Heart right ventricle (tissue), 16 donors: ENCODE measurements at places on chromosomes 1 and 21. TPM values are rescaled to one million over a fixed set of nuclear protein-coding genes. Genes with fewer than 3 reads are reported as not detected.

Gene KCNA2
- 0.47 TPM for total RNA-seq

Gene SLC6A9
- total RNA-seq, result 0.32 TPM

Gene SPATA17
- 0.61 TPM for total RNA-seq

Gene ANKRD35
- total RNA-seq, result 0.28 TPM

Gene CLDN17
- total RNA-seq, result not detected

DNA sequence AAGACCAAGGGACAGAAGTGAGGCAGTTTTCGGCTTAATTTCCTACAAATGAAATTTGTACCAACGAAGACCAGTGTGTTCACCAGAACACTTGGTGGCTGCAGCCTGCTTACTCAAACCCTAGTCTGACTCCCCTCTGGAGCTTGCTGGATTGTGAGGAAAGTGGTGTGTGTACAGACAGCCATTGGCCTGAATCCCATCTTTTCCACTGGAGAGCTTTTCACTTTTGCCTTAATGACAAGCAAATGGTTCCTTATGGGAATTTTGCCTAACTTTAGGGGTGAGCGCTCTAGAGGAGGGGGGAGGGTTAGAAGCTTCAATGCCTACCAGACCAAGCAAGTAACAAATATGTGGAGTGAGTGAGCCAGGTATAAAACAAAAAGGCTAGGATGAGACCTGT, 17.3 kb downstream of the METTL13 start:
- DNase-seq, result no peak

GRCh38 chr21:14356746-14357145, 26.2 kb downstream of the HSPA13 start:
- no peak for DNase-seq

DNA sequence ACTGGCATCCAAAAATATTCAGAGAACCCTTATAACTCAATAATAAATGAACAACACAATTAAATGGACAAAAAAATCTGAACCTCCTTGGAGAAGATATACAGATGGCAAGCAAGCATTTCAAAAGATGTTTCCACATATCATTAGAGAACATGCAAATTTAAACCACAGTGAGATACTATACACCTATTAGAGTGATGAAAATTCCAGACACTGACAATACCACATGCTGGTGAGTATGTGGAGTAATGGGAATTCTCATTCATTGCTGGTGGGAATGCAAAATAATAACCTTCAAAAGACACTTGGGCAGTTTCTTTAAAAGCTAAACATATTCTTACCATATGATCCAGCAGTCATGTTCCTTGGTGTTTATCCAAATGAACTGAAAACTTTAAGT, 46.1 kb downstream of the HS2ST1 start:
- DNase-seq, result no peak

DNA sequence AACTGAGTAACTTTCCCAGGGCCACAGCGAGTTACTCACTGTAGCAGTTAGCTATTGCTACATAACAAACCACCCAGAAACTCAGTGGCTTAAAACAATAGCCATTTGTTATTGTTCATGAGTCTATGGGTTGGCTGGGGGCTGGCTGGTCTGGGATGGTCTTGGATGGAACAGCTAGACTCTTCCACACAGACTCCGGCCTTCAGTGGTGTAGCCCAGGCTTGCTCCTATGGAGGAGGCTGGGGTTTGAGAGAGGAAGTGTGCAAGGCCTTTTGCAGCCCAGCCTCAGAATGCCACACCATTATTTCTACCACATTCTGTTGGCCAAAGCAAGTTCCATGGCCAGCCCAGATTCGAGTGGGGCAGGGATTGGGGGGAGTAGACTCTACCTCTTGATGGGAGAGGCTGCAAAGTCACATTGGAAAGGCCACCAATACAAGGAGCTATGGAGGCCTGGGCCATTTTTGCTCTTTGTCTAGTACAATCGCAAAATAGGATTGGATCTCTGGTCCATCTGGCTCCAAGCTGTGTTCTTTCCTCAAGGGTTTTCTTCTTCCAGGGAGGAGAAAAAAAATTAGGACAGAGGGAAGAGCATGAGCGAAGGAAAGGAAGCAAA, 37.5 kb upstream of the TTC22 start:
- DNase-seq, result no peak

- no peak for DNase-seq
These were observed 14.7 kb downstream of the GREM2 start for GRCh38 chr1:240597153-240597745.

DNA sequence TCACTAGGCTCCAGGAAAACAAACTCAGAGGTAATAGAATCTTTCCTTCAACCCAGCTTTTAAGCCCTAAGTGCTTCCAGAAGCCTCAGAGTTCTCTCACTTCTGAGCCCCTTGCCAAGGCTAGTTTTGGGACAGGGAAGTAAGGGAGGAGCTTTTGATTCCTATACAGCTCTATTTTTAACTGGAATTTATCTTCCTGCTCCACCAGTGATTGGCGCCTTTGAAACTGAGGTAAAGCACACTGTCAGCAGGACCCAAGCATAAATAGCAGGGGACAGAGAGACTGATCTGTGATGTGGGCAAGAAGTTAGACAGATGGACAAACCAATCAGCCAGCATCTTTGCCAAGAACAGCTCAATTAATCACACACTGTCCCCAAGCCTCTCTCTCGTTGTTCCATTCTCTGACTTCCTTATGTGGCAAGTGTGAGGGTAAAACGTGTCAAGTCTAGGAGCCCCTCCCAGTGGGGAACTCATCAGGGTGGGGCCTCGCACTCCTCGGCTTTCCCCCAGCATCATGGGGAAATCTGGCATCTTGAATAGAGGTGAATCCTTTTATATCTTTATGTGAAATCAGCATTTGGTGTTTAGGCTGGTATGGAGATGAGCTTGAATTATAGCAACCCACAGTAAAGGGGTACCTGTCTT, 40.2 kb upstream of the MPZL1 start:
- peak; percentile 55 for DNase-seq

- DNase-seq, result no peak
These were observed 3.0 kb downstream of the BRDT start for GRCh38 chr1:91952187-91952586.

- no peak for DNase-seq
These were observed 10.5 kb downstream of the BRINP2 start for GRCh38 chr1:177181280-177181630.

DNA sequence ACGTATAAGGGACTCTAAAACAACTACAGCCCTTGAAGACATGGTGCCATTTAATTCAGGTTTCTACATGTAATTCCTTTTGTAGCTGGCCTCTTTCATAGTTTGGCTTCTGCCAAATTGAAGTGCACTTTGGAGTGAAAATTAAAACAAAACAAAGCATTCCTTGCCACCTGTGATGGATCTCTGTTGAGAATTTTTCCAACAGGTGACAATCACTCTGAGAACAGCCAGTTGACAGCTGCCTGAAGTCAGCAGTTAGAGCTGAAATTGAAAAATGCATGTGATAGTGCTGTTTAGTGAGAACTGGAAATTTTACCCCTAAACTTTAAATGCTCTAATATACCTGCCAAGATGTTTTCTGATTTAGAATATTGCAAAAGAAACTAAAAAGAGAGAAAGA, 134.5 kb downstream of the SNX7 start:
- DNase-seq, result no peak

- DNase-seq, result no peak
These were observed 15.0 kb downstream of the NES start for GRCh38 chr1:156662005-156662799.

DNA sequence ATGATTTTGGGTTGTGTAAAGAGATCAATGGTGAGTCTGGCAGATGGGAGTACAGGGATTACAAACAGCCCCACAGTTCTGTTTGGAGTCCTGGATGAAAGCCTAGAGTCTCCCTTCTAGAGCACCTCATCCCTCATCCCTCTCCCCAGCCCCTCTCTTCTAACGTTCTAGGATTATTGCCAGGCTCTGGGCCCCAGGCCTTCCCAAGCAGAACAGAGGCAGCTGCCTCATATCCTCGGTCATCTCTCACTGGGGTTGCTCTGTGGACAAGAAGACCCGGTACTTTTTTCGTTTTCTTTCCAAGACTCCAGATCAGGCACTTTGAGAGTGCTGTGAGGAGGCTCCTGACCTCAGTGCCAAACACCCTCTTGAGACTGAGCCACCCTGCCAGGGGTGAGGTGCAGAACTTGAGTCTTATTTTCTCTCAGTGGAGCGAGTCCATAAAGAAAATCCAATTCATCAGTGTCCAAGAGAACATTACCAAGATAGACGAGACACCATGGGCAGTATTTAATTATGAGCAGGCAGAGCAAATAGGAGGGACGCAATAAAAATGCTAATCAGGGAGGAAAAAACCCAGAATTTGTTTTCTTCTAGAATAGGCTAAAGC, 17.1 kb upstream of the KCND3 start:
- DNase-seq, result no peak
